ENCODE measurements at places on chromosomes 13 and 19.
A peak's percentile ranks its signal among the peaks of the same experiment; 100 is the strongest.

DNA sequence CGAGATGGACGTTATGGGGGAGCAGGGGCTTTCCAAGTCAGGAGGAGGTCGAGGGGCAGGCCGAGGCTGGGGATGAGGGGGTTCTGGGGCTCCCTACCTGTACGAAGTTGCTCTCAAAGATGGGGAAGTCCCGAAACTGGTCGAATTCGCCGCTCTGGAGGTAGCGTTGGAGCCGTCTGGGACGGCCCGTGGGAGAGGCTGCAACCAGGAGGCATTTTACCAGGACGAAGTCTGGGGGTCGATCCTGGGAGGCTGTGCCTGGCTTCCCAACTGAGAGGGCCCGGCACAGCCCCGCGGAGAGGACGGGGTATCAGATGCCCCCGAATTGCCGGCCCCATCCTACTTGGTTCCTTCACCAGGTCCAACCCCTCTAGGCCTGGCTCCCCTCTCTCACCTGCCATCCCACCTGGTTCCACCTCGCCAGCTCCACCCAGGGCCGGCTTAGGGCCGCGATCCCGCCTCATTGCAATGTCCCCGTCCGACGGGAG is 527 bp upstream of the EMC10 start:
- no peak for DNase-seq

GRCh38 chr13:99056381-99057014 is 78.6 kb upstream of the DOCK9 start:
- DNase-seq = no peak

- DNase-seq = no peak
Observed at GRCh38 chr13:42394361-42394708, 122.4 kb downstream of the AKAP11 start.

DNA sequence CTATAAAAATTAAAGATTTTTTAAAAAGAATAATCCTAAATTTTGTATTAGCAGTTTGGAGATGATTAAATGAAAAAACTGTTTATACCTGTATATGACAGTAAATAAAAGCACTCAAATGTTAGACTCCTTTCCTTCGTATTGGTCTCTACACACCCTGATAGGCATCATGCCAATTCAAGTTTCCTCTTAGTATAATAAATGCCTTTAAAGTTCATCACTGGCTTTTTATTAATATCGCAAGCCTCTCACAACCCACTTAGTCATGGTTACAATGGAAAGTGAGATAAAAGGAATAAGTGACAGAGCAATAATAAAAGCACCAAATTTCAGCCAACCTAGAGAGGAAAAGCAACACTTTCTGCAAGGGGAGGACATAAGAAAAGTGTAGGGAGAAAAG is 102.2 kb downstream of the PIBF1 start:
- DNase-seq = no peak

- DNase-seq = peak; percentile 71
Observed at GRCh38 chr19:48613024-48613851, 1.6 kb downstream of the FAM83E start.

GRCh38 chr19:22286151-22286810 is at the start of gene ZNF729:
Gene ZNF729, plus strand, starts transcription at chr19:22286441. Its CDS starts 85 bp downstream, at chr19:22286526.
- DNase-seq = no peak

DNA sequence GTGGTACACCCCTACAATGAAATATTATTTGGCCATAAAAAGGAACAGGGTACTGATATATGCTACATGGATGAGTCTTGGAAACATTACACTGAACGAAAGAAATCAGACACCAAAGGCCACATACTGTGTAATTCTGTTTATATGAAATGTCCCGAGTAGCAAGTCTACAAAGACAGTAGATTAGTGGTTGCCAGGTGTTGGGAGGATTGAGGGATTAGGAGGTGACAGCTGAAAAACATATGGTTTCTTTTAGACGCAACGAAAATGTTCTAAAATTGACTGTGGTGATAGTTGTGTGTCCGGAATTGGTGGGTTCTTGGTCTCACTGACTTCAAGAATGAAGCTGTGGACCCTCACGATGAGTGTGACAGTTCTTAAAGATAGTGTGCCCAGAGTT is 35.1 kb downstream of the IL17D start:
- no peak for DNase-seq

GRCh38 chr13:77866971-77867370 is 51.7 kb downstream of the EDNRB start:
- no peak for DNase-seq

DNA sequence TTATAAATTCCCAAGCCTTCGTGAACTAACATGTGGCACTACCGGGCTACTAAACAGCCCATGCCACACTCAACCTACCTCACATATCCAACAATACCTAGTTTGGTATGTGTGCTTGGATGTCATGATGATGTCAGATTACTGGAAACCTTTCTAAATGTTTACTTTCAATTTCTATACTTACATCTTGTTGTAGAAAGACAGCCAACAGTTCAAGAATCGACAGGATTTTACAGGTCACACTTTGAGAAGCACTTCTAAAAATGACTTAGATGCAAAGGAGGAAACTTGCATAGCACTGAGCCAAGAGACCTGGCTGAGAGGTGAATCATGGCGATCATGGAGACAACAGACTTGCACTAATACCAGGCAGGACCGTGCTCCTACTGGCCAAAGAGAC is 209.9 kb downstream of the COL4A1 start:
- DNase-seq = no peak

- no peak for DNase-seq
Observed at GRCh38 chr19:39074942-39075341, 9.2 kb upstream of the ACP7 start.

DNA sequence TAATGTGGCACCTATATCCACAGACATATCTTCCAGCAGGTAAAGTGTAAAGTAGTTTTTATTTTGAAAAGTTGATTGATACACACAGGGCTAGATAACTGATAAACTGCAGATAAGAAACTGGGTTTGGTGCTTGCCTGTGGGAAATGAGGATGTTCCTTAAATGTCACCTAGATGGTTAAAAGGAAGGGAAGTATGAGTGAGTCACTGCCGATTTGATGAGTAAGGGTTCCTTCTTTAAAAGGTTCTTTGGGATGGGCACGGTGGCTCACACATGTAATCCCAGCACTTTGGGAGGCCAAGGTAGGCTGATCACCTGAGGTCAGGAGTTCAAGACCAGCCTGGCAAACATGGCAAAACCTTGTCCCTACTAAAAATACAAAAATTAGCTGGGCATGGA is 73.8 kb upstream of the FRY start:
- DNase-seq = no peak

DNA sequence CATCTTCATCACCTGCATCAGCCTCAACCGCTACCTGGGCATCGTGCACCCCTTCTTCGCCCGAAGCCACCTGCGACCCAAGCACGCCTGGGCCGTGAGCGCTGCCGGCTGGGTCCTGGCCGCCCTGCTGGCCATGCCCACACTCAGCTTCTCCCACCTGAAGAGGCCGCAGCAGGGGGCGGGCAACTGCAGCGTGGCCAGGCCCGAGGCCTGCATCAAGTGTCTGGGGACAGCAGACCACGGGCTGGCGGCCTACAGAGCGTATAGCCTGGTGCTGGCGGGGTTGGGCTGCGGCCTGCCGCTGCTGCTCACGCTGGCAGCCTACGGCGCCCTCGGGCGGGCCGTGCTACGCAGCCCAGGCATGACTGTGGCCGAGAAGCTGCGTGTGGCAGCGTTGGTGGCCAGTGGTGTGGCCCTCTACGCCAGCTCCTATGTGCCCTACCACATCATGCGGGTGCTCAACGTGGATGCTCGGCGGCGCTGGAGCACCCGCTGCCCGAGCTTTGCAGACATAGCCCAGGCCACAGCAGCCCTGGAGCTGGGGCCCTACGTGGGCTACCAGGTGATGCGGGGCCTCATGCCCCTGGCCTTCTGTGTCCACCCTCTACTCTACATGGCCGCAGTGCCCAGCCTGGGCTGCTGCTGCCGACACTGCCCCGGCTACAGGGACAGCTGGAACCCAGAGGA is 2.6 kb downstream of the P2RY11 start:
- DNase-seq = no peak

- DNase-seq = no peak
Observed at GRCh38 chr19:49097453-49098288, 12.4 kb downstream of the SNRNP70 start.

GRCh38 chr13:97241761-97242160 is 19.6 kb downstream of the MBNL2 start:
- DNase-seq = no peak

DNA sequence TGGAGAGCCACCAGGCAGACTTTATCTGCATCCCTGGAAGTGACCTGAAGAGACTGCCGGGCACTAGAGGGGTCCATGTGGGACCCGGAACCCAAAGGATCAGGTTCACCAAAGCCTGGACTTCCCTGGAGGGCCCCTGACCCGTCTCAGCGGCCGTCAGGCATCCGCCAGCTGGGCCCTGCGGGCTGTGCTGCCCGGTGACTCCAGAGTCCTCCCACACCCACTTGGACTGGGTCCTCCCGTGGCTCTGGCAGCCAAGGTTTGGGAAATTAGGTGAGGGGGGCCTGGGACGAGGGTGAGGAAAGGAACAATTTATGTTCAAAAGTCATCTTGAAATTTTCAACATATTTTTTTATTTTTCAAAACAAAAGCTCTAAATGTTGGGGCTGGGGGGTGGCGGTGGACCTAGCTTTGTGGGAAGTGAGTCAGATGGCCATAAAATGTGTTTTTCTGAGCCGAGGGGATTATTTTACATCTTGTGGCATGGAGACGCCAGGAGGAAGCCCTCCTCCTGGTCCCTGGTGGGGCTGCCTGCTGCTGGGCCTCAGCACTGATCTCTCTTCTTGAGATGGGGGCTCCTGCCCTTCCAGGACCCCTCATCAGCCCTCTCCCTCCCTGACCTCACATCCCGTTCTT is 20.2 kb downstream of the CEBPA start:
- no peak for DNase-seq

- no peak for DNase-seq
Observed at GRCh38 chr19:39401070-39401548, 5.5 kb upstream of the ZFP36 start.

- no peak for DNase-seq
Observed at GRCh38 chr19:34323433-34324204, 41.4 kb upstream of the GPI start.

DNA sequence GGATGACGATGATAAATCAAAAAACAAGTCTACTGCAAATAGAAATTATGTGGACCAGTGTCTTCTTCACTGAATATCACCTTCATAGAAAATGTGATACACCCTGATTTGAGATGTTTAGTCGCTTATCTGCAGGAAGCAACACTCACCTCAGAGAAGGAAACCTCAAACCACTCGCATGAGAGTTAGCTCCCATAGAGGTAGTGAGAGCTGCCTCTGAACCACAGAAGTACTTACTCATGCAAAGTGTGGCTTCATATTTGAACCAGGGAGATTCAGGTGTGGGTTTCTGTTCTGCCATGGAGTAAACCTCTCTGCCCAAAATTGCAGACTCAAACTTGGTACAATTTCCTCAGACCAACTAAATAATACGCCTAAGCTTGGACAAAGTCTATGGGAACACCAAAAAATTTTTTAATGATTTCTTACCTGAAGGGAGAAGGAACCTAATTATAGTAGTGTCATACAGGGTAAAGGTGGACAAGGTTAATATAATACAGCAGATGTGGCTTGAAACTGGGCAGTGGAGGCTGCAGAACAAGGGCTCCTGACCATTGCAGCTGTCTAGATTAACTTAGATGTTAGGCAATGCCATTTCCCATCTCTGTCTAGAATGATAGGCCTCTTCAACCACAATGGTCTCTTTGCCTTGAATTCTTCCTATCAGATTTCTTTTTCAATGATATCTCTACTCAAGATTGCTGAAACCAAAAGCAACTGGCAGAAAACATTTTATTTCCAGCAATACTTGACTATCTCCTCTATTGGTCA is 29.6 kb upstream of the RCBTB2 start:
- DNase-seq = no peak

DNA sequence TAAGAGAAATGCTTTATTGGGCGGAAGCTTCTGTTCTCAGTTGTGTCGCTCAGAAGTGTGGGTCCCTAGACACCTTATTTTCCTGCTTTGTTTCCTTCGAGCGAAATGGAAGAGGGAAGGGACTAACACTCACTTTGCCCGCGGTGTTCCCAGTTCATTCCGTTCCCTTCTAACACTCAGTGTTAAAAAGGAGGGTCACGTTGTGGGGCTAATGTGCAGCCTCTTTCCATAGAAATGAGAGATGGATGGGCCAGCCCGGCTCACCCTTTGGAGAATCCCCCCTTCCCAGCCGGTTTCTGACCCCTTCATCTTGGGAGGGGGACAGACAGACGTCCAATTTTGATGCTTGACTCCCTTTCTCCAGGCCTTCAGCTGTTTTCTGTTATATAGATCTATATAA is 2.3 kb downstream of the ATP11A start:
- no peak for DNase-seq

GRCh38 chr13:49995625-49996101 is 1.2 kb upstream of the TRIM13 start:
- no peak for DNase-seq

- no peak for DNase-seq
Observed at GRCh38 chr13:43387880-43388279, 364.5 kb downstream of the DNAJC15 start.

GRCh38 chr13:32426990-32427851 is 709 bp downstream of the N4BP2L1 start:
- DNase-seq = peak; percentile 66

DNA sequence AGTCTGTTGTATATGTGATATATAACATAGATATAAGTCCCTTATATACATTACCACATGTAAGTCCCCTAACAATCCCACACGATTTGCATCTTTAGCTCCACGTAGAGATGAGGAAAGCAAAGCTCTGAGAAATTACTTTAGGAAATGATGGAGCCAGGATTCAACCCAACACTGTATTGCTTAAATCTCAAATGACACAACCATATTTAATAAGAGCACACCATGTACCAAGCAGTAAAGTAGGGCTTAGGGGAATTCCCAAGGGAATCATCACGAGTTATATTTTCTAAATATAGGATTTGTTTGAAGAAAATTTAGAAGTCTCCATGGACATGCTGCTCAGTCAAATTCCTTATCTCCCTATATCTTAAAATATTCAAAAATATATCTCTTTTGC is 61.3 kb upstream of the POMP start:
- DNase-seq = no peak

- DNase-seq = no peak
Observed at GRCh38 chr13:21048901-21049698, 12.3 kb downstream of the LATS2 start.

DNA sequence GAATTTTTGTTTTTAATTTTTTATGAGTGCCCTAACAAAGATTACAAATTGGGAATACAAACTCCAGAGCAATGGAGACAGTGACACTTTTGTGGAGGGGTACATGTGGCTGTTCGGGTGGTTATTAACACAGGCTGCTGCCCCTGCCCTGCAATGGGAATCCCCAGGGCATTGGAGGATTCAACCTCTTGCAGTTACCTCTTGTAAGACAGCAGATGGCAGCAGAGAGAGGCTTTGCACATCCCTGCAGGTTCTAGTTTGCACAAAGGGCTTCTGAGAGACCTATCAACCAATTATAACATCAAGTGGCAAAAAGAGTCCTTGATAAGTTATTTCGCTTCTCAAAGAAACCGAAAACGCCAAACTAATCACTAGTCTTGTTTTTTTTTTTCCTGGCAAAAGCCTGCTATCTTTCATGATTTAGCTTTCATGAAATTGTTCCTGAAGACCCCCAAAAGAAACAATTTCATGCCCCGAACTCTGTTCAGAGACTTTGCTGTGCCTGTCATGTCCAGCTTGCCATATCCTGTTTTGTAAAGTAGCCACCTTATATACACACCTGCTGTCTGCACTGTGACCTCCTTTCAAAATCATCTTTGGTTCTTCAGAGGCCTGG is 10.4 kb downstream of the GJB2 start:
- DNase-seq = no peak

- DNase-seq = no peak
Observed at GRCh38 chr13:76917095-76917494, 30.9 kb upstream of the KCTD12 start.

GRCh38 chr13:28822801-28823200 is 2.7 kb downstream of the MTUS2 start:
- no peak for DNase-seq

- no peak for DNase-seq
Observed at GRCh38 chr19:55251341-55252081, 7.3 kb downstream of the PPP6R1 start.

Measured in caudate nucleus (tissue), 63 donors.